GM19239 (cell line): ENCODE measurements at places on chromosomes 11 and 22.
A peak's percentile ranks its signal among the peaks of the same experiment; 100 is the strongest.

GRCh38 chr11:77289737-77290136 lies 11.7 kb downstream of the GDPD4 start:
- no peak for DNase-seq

DNA sequence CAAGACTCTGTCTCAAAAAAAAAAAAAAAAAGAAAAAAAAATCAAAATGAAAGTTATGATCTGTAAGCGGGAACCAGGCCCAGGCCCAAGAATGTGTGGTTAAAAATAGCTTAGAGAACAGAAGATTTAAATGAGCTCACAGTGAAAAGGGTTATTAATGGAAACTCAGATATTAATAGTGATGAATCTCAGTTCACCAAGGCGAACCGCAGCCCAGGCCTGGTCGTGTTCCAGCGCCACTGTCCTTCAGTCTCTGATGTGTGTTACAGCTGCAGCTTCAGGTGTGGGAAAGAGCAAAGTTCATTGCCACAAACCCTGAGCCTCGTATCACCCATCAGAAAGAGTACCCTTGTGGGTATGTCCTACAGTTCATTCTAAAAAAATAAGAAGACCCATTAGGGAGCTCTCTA lies 107.1 kb downstream of the GAB2 start:
- peak; percentile 48 for DNase-seq

DNA sequence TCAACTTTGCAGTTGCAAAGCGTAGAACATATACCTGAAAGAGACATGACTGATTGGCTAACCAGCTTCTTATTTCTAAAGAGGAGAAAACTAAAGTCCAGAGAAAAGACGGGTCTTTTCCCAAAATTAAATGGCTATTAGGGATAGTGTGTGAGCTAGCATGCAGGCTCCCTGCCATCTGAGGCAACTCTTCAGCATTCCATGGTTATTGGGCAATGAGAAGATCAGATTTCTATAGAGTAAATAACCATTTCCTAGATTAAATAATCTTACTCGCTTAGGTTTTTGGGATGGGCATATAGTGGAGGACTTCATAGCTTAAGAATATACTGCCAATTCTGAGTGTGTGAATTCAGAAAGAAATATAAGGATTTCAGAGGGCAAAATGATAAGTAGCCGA lies 95.0 kb downstream of the PDHX start:
- DNase-seq = no peak

DNA sequence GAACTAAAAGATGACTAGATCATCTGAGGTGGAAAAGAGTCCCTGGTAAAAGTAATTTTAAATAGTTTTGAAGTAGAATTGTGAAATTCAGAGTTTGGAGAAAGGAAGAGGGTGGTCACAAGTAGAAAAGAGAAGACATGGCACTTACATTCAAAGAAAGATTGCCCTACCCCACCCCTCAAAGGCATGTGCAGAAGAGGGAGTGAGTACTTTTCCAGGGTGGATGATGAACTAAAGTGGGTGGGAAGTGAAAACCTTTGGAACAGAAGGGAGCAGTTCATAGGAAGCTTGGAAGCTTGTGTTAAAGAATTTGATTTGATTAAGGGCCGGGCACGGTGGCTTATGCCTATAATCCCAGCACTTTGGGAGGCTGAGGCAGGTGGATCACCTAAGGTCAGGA lies 23.6 kb downstream of the SREBF2 start:
- no peak for DNase-seq

- no peak for DNase-seq
Observed at GRCh38 chr11:69156235-69156639, 502 bp downstream of the SMIM38 start.
